ENCODE measurements at places on chromosomes 7 and 10. TPM values are rescaled to one million over a fixed set of nuclear protein-coding genes. Genes with fewer than 3 reads are reported as not detected.

Gene CRHR2
- total RNA-seq, result not detected

Gene KCNIP2
- 0.27 TPM for total RNA-seq

Gene MUC12
- not detected for total RNA-seq

Gene APBB1IP
- total RNA-seq, result not detected

Gene CDC14C
- total RNA-seq, result not detected

Gene TMEM196
- total RNA-seq, result not detected
